Purkinje cell (primary cell): ENCODE measurements at places on chromosomes 12 and 14. TPM values are rescaled to one million over a fixed set of nuclear protein-coding genes. Genes with fewer than 3 reads are reported as not detected.

The SYCP3 gene
- polyA plus RNA-seq: 4.2 and 6.0 TPM in 2 replicates

The OR6C2 gene
- polyA plus RNA-seq: not detected in 2 replicates

The SLC7A7 gene
- not detected in 2 replicates for polyA plus RNA-seq

The KLHL33 gene
- 0.08 and 0.16 TPM in 2 replicates for polyA plus RNA-seq

The LRTM2 gene
- 0.08 TPM in 1 of 2 replicates, not detected in the other for polyA plus RNA-seq

The WDHD1 gene
- polyA plus RNA-seq: 3.3 and 3.8 TPM in 2 replicates

The KCNA5 gene
- polyA plus RNA-seq: 1.7 TPM in 1 of 2 replicates, not detected in the other

The NINJ2 gene
- 0.92 and 2.6 TPM in 2 replicates for polyA plus RNA-seq

The MYH6 gene
- polyA plus RNA-seq: not detected in 2 replicates

The TAS2R42 gene
- polyA plus RNA-seq: not detected in 2 replicates

The KLRB1 gene
- 0.23 TPM in 1 of 2 replicates, not detected in the other for polyA plus RNA-seq

The CLEC6A gene
- polyA plus RNA-seq: not detected in 2 replicates

The PSME2 gene
- 117 and 133 TPM in 2 replicates for polyA plus RNA-seq

The MSI1 gene
- 0.73 and 1.0 TPM in 2 replicates for polyA plus RNA-seq

The METTL25 gene
- 15.2 and 21.7 TPM in 2 replicates for polyA plus RNA-seq

The TPH2 gene
- polyA plus RNA-seq: not detected in 2 replicates

The MORN3 gene
- 0.27 and 1.4 TPM in 2 replicates for polyA plus RNA-seq

The EPYC gene
- polyA plus RNA-seq: not detected in 2 replicates

The NYNRIN gene
- 0.05 and 0.87 TPM in 2 replicates for polyA plus RNA-seq

The IFNG-AS1 gene
- polyA plus RNA-seq: not detected in 2 replicates

The REP15 gene
- not detected in 2 replicates for polyA plus RNA-seq

The NRL gene
- polyA plus RNA-seq: 0.27 TPM in 1 of 2 replicates, not detected in the other

The LALBA gene
- not detected in 2 replicates for polyA plus RNA-seq
